ENCODE measurements at places on chromosomes 5 and 9.

DNA sequence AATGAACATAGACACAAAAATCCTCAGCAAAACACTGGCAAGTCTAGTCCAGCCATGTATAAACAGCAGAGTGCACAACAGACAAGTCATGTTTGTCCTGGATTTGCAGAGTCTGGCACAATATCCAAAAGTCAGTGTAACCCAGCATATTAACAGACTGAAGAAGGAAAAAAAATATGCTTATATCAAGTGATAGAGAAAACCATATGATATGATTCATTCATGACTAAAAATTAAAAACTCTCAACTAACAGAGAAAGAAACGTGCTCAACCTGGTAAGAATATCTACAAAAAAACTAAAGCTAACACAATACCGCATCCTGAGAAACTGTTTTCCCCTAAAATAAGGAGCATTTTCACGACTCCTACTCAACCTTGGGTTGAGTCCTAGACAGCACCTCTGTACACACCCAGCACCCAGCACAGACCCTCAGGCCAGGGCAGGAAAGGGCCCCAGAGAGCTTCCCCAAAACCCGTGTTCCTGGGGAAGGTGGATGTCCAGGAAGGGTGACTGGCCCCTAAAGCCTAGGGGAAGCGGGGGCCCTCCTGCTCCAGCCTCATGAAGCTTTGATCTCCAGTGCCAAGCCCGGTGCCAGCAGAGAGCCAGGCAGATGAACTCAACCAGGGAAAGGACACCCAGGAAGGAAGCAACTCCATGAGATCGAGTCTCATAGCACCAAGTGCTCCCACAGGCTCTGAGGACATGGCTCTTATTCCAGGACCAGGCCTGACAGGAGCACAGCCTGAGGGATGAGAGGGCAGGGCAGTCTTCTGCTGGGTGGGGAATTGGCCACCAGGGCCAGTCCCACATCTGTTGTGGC lies 38.9 kb downstream of the ADAMTS2 start:
- no peak for DNase-seq

- no peak for DNase-seq
Measured at GRCh38 chr5:140575309-140575708, 10.7 kb downstream of the SLC35A4 start.

DNA sequence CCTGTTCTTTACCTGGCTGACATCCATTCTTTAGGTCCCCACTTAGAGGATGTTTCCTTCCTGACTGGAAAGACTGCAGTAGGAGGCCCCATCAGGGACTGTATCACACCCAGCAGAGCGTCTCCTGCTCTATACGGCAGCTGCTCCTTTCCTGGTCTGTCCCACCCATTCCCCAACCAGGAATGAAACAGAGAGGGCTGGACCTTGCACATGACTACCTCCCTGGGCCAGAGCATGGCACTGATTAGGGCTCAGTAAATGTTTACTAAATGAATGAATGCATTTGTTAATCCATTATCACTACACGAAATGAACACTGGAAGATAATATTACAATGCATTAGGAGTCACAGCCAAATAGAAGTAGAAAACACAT lies 76.4 kb downstream of the ABCA1 start:
- no peak for DNase-seq

- DNase-seq = no peak
Measured at GRCh38 chr5:157172403-157172802, 6.3 kb upstream of the GARIN3 start.

DNA sequence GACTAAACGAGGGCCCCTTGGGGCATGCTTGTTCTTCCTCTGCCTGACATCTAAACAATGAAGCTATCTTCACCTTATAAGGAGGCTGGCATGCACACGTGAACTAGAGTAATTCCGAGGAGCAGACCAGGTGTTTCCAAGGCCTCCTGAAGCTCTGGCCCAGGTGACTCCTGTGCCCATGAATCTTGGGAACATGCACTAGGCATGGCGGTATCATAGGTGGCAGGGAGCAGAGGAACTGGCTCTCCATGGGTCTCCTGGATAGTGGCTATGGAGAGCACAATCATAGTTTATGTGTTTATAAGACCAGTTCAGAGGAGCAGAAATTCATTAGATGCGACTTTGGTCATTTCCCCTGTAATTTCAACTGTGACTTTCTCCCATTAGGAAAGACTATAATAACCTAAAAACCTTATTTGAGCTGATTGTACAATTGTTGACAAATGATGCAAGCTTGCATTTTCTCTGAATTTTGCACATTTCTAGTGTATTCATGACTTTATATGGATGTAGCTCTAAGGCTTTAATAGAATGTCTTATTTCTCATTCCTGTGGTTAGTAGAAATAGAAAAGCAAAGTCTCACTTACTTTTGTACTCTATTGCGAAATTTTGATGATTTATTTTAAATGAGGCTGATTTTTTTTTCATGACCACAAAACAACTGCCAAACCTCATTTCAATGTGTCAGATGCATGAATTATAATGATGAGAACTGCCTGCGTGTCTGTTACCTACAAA lies 135.3 kb upstream of the RPS23 start:
- DNase-seq = no peak

- no peak for DNase-seq
Measured at GRCh38 chr5:9362600-9362999, 183.3 kb downstream of the SEMA5A start.

GRCh38 chr5:127666043-127666716 lies 17.3 kb downstream of the CTXN3 start:
- DNase-seq = no peak

DNA sequence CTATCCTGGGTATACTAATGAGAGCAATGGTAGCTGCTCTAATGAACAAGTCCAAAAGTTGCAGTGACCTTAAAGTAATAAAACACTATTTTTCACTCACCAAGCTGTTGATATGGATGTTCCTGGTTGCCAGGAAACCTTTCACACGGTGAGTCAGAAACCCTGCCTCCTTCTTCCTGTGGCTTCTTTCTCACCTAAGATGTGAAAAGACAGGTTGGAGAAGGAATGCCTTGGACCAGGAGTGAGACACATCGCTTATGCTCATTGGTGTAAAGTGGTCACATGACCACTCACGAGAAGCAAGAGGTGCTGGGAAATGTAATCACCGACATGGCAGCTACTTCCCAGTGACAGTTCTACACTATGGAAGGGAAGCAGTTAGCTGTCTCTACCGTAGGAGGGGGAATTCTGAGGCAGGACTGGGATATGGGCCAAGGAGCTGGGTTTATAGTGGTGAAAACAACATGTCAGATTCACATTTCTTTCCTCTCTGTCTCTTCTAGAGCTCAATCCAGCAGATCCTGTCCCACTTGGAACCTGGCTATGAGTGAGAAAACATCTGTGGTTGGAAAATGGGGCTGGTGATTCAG lies 320.4 kb upstream of the KLF4 start:
- DNase-seq = peak; percentile 39

DNA sequence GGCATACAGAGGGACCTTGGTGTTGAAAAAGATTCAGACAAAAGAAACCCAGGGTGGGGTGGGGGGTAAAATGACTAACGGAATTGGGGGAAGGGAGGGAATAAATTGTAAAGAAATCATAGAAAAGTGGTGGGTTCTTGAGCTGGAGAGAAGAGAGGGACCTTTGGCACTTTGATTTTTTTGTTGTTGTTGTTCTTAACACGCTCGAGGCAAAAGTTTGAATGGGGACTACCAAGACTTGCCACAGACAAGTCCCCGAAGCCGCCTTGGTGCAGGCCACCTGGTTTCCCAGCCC lies 616 bp downstream of the VCAN start:
- DNase-seq = no peak

- no peak for DNase-seq
Measured at GRCh38 chr5:6543346-6543730, 89.5 kb downstream of the NSUN2 start.

- peak; percentile 48 for DNase-seq
Measured at GRCh38 chr5:3155046-3155445, 403.6 kb upstream of the IRX2 start.

GRCh38 chr5:92308679-92309078 lies 925.6 kb upstream of the ARRDC3 start:
- no peak for DNase-seq

DNA sequence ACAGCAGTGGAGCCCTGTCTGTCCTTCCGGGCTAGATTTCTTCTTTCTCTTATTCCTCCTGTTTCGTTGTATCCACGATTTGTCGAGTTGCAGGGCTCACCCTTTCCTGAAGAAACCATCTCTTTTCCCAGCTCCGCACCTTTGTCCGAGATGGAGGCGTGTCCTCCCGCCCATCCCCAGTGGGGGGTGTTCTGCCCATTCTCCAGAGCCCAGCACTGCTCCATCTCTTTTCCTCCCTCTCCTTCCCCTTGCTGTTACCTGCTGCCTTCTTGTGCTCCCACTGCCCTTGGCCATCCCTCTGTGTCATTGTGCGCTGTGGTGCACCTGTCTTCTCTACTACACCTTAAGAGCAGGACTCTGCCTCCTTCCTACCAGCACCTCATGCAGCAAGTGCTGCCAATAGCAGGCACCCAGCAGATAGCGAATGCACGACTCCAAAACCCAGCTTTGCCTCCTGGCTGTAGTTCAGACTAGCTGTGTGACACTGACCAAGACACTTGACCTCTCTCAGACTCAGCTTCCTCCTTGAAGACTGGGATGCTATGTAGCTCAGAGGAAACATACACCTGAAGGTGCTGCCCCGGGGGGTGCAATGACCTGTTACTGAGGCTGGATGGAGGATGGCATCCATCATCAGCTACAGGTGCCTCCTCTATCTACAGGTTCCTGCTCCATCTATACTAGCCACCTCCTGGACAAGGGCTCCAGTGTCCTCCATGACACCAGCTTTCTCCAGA lies 8.9 kb downstream of the OR13J1 start:
- no peak for DNase-seq

DNA sequence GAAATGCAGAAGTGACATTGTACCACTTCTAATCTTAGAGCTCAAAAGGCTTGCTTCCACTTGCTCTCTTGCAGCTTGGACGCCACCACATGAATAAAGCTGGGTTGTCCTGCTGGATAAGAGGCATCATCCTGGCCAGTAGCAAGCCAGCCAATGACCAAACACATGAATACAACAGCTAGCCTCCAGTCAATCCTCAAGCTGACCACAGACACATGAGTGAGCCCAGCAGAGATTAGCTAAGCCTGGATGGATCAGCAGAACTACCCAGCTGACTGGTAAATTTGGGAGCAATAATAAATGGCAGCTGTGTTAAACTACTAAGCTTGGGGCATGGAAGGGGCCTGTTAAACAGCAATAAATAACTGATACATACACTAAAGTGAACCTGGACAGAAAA lies 121.1 kb upstream of the SLC12A2 start:
- no peak for DNase-seq

- no peak for DNase-seq
Measured at GRCh38 chr5:173618927-173619519, 2.6 kb upstream of the BOD1 start.

GRCh38 chr5:157109744-157110143 lies 900 bp upstream of the HAVCR2 start:
- DNase-seq = no peak

GRCh38 chr9:133341369-133342068 lies 5.5 kb upstream of the SURF6 start:
- no peak for DNase-seq

DNA sequence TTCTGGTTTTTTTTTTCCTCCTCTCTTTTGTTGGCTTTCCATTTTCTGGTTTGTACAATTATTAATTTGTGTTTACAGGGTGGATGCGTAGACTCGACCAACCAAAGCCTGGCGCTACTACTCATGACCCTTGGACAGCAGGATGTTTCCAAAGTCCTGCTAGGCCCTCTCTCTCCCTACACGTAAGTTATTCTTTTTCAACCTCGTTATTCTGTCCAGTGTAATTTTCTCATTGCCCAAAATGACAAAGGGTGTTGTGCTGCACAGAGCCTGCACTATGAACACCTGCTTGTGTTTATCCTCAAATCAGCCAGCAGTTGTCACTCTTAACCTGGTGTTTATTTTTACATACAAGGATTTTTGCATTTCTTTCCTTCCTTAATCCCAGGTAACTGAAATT lies 56.6 kb downstream of the RCL1 start:
- no peak for DNase-seq

- no peak for DNase-seq
Measured at GRCh38 chr9:98874721-98875255, 67.3 kb downstream of the GALNT12 start.

GRCh38 chr9:10005206-10005605 lies 607.6 kb downstream of the PTPRD start:
- DNase-seq = no peak

All from left hindlimb (tissue), 1 donor.